ENCODE measurements at places on chromosomes 3 and 15. TPM values are rescaled to one million over a fixed set of nuclear protein-coding genes. Genes with fewer than 3 reads are reported as not detected.

GRCh38 chr3:24457719-24458118, 36.9 kb downstream of the THRB start:
- DNase-seq: no peak

DNA sequence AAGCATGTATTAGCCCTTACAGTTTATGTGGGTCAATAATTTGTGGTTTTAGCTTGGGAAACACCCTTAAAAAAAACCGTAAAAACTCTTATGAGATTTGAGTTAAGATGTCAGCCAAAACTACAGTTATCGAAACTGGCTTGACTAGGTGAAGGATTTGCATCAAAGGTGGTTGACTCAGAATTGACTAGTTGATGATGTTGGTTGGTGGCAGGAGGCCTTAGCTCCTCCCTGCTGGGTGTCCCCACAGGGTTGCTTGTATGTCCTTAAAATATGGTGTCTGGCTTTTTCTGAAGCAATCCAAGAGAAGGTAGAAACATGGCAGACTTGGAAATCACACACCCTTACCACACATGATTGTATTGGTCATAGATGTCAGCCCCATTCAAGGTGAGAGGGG, 305.1 kb downstream of the ROBO2 start:
- DNase-seq: no peak

GRCh38 chr3:55505776-55506175, 18.7 kb upstream of the WNT5A start:
- DNase-seq: no peak

- no peak for DNase-seq
These were observed 32.1 kb downstream of the SPSB4 start for GRCh38 chr3:141083226-141083625.

The SPINT1 gene
- 2.7 TPM for total RNA-seq

GRCh38 chr3:66396888-66397287, 103.9 kb downstream of the LRIG1 start:
- DNase-seq: peak; percentile 59

The MRPS25 gene
- total RNA-seq: 52.3 TPM

The HESX1 gene
- not detected for total RNA-seq

DNA sequence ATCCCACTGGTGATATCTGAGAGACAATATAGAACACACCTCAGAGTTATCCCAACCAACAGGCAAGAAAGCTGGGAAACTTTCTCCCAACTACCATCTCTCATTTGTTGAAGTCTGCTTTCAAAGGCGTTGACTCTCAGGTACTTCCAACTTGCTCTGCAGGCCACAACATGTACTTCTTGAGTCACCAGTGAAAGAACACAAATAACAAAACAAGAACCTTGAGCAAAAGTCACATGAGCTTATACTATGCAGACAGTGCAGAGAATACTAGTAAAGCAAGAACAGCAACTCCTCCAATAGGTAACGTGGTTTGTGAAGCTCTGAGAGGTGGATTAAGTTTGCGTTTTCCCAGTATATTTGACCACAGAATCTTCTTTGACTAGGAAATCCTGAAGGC, 20.6 kb downstream of the SNTN start:
- no peak for DNase-seq

GRCh38 chr3:118436697-118437262, 597.9 kb downstream of the IGSF11 start:
- DNase-seq: no peak

DNA sequence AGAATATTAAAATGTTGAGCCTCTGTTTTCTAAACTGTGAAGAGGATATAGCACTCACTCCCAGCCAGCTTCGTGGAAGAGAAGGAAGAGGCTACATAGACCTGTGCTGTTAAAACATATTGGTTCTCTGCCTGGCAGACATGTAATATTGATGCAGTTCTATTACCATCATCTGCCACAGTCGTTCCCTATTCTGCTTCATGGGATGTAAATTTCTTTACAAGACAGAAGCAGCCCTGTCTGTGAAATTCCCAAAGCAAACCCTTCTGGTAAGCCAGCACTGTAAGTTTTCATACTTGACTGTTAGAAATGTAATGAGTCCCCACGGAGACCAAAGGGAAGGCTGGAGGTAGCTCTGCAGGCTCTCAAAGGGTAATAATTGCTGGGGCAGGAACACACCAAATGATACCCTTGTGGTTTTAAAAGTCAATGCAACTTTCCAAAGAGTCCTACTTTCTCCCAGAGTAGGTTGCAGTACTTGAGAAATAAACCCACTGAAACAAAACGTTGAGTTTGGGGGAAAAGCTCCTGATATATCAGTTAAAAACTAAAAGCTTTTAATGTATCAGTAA, 129.9 kb upstream of the HES1 start:
- no peak for DNase-seq

The AGBL1 gene
- not detected for total RNA-seq

DNA sequence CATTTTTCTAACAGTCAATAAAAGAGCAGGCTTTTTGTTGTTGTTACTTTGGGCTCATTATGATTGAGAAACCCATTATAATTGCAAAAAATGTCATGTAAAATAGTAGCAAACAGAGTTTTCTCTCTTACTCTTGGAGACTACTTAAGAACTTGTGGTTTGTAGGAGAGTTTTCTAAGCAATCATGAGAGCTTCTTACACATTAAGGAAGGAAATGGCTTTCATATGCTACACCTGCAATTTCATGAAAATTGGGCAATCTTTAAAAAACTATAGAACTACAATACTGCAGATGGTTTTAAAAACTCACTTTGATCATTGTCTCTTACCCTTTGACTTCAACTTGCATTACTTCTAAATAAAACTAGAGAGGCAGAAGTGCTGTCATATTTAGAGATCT, 701.8 kb downstream of the ZPLD1 start:
- no peak for DNase-seq

GRCh38 chr3:183962807-183963206, 54.9 kb downstream of the ABCC5 start:
- no peak for DNase-seq

- DNase-seq: no peak
These were observed 187.7 kb upstream of the CHRNA7 start for GRCh38 chr15:31842532-31843195.

DNA sequence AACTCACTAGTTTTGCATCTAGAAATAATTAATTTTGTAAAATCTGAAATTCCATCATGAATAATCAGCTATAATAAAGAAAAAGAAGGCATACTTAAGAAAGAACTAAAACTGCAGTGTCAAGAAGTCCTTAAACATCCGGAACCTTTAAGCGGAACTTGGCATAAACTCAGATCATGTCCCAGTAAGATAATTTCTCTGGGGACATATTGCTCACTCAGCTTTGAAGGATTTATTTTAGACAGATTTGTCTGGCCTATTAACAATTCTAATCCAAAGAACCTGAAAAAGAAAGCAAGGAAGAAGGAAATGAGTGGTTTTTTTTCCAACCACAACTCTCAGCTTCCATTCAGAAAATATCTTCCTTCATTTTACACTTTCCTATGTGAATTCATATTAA, 850.3 kb downstream of the ROBO1 start:
- no peak for DNase-seq

The TF gene
- 9.4 TPM for total RNA-seq

GRCh38 chr3:177445549-177445948, 248.3 kb upstream of the TBL1XR1 start:
- no peak for DNase-seq

The EXD1 gene
- total RNA-seq: not detected

GRCh38 chr3:130738241-130738640, 8.4 kb downstream of the PIK3R4 start:
- no peak for DNase-seq

GRCh38 chr15:69475769-69476358, 23.2 kb downstream of the RPLP1 start:
- peak; percentile 92 for DNase-seq

DNA sequence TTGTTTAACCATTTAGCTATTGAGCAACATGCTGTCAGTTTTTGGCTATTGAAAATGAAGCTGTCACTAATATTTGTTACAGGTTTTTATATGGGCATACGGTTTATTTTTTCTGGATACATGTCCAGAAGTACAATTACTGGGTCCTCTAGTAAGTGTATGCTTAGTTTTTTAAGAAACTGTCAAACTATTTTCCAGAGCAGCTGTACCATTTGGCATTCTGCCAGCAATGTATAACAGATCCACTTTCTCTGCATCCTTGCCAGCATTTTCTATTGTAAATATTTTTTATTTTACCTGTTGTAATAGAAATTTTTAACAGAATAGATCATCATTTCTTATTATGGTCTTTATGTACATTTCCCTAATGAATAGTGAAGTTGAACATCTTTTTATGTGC, 658.8 kb downstream of the EDEM1 start:
- DNase-seq: no peak

The FBXO40 gene
- total RNA-seq: 0.13 TPM

GRCh38 chr15:44295750-44296431, 7.4 kb downstream of the GOLM2 start:
- DNase-seq: no peak

GRCh38 chr15:57337868-57338411, 38.4 kb upstream of the CGNL1 start:
- DNase-seq: peak; percentile 88

GRCh38 chr15:98917417-98917816, 90.2 kb downstream of the PGPEP1L start:
- DNase-seq: no peak

- DNase-seq: no peak
These were observed 123.8 kb downstream of the SV2B start for GRCh38 chr15:91223863-91224262.

The CRABP1 gene
- not detected for total RNA-seq

- no peak for DNase-seq
These were observed 7.0 kb downstream of the ADIPOQ start for GRCh38 chr3:186849374-186849975.

GRCh38 chr3:25420147-25420546, 7.9 kb upstream of the RARB start:
- no peak for DNase-seq

The UBXN7 gene
- total RNA-seq: 46.8 TPM

GRCh38 chr3:32113566-32113965, 7.1 kb downstream of the GPD1L start:
- DNase-seq: no peak

- no peak for DNase-seq
These were observed 138.4 kb downstream of the MEIS2 start for GRCh38 chr15:36961956-36962355.

GRCh38 chr15:100889385-100890050, 9.9 kb downstream of the ALDH1A3 start:
- peak; percentile 86 for DNase-seq

DNA sequence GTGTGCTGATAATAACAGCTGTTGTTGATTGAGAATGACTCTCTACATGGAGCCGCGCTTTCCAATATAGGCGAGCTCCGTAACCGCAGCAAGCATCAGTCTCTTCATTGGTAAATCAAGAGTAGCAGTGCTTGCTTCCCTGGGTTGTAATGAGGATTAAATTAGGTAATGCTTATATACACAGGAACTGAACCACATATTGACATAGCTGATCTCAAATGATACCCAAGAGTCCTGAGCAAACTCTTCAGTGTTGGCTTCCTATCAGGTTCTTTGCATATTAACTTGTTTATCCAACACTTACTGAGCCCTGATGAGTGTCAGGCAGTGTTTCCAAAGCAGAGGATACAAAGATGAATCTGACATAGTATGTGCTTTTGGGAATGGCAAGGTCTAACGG, 46.4 kb upstream of the SLCO3A1 start:
- no peak for DNase-seq

GRCh38 chr3:38283810-38284755, 2.0 kb downstream of the SLC22A14 start:
- no peak for DNase-seq

The CEP70 gene
- 14.2 TPM for total RNA-seq

- DNase-seq: no peak
These were observed 219.2 kb upstream of the P2RY1 start for GRCh38 chr3:152615681-152616080.

The TMEM44 gene
- total RNA-seq: 12.4 TPM

- DNase-seq: no peak
These were observed 52.7 kb downstream of the MITF start for GRCh38 chr3:69791919-69792399.

GRCh38 chr3:142009029-142009428, 132.6 kb downstream of the ATP1B3 start:
- no peak for DNase-seq

GRCh38 chr3:90032980-90033641, 925.7 kb downstream of the EPHA3 start:
- DNase-seq: no peak

The PCOLCE2 gene
- 255 TPM for total RNA-seq

- DNase-seq: no peak
These were observed 591.0 kb downstream of the MECOM start for GRCh38 chr3:169072494-169072893.

The TRH gene
- total RNA-seq: not detected

The MRAS gene
- 232 TPM for total RNA-seq

DNA sequence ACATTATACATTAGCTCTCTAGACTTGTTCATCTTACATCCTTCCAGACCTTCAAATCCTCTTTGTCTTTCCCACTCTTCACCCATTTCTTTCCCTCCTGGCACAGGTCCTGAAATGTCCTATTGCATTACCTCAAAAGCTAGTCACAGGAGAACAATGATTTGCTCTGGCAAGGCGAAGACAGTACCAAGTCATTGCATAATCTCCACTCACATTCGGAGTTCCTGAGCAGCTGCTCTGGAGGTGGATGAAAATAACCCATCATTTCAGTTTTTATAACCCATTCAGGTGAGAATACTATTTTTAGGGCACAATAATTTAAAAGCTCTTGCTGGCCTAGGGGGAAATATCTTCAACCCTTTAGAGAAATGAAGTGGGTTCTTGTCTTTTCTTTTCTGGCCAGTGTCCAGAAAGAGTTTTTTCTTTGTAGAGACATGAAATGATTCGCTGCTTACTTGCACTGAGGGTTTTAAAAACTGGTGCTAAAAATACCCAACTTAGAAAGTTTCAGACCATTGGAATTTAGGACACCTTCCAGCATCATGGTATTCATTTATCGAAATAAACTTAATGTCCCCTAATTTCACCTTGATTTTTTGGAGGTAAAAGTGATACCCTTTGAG, 23.4 kb upstream of the DYNC1LI1 start:
- no peak for DNase-seq

GRCh38 chr3:45777746-45778386, 18.5 kb downstream of the SLC6A20 start:
- no peak for DNase-seq

GRCh38 chr15:93029214-93029835, 59.7 kb downstream of the RGMA start:
- no peak for DNase-seq

GRCh38 chr15:85500060-85500708, 119.8 kb downstream of the AKAP13 start:
- DNase-seq: no peak

DNA sequence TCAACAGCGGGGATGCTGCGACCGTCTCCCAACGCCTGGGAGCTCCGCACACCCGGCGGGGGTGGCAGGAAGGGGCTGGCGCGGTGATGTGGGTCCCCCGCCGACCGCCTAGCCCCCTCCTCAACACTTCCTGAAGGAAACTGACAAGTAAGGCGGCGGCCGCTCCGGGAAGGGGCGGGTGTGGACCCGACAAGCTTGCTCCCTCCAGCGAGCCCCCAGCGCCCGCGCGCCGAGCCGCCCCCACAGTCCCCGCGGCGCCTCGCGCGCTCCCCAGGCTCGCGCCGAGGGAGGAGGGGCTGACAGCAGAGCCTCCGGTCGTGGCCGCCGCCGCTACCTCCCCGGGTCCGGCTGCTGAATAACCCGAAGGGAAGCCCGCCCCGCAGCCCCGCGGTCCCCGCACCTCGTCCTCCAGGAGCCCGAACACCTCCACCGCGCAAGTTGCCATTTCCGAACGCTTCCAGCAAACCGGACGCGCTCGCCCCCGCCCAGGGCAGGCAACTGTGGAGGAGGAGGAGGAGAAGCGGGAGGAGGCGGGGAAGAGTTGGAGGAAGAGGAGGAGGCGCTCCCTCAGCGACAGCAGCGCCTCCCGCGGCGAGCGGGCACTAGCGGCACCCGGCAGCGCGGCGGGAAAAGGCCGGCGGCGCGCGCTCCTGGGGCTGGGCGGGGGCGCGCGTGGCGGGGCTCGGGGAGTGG, at the start of gene NEDD4:
Gene NEDD4 (minus strand): TSS at position 502 of the 693 bp plus-strand sequence. CDS start 57 bp downstream, at position 445.
- peak; percentile 94 for DNase-seq
